ENCODE measurements at places on chromosomes 6 and 20. TPM values are rescaled to one million over a fixed set of nuclear protein-coding genes. Genes with fewer than 3 reads are reported as not detected.

The C6orf15 gene
- 0.51 TPM for total RNA-seq

DNA sequence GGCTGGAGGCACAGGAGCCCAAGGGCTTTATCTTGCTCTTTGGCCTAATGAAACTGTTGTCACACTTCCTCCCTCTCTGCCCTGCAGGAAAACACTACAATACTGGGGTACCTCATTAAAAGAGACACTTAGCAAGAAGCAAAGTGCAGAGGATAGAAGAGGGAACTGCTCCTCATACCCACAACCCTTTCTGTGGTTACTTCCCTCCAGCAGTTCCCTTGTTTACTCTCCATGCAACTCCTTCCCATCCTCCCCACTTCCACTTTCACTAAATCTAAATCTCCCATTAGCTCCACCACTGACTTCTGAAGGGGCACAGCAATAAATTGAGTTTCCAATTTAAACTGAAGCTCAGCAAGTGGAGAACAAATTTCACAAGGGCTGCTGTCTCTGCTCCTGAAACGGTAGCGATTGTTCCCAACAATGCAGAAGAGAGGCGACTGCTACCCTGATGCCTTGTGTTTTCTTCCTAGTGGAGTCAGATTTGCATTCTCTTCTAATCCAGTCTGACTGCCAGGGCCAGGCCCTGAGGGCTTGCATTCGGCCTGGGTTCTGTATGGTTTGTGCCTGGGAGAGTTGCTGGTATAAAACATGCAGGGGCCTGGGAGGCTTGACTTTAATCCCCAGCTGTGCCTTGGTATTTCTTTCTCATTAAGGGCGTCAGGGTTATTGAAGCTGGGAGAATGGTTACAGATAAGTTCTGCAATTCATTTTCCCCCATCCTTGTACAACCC lies 454.7 kb downstream of the TFAP2B start:
- H3K27ac ChIP-seq, result no peak overlapping the region
- DNase-seq, result no peak
- no peaks in the 10 kb centered on the region for H3K36me3 ChIP-seq
- H3K4me3 ChIP-seq, result no peak overlapping the region
- no peaks in the 10 kb centered on the region for H3K4me1 ChIP-seq

GRCh38 chr6:111738156-111738555 lies 132.5 kb upstream of the TRAF3IP2 start:
- no peak overlapping the region for H3K27ac ChIP-seq
- H3K4me3 ChIP-seq, result no peak overlapping the region
- H3K4me1 ChIP-seq, result no peaks in the 10 kb centered on the region
- H3K27me3 ChIP-seq, result no peaks in the 10 kb centered on the region
- no peaks in the 10 kb centered on the region for H3K36me3 ChIP-seq
- no peak for DNase-seq

DNA sequence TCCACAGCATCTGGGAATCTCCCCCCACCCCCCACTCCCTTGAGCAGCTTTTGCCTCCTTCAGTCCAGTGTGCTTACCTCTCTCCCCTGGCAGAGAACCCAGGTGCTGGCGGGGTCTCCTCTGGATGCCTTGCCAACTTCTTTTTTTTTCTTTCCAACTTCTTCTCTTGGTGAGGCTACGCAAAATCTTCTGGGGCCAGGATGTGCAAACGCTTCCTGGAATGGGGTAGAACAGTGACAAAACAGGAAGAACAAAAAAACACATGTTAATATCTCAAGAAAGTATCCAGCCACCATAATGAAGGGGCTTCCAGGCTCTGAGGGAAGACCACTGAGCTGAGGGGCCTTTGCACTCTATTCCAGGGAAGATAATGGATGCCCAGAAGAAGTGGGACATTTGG lies 53.9 kb upstream of the DDR1 start:
- no peaks in the 10 kb centered on the region for H3K4me1 ChIP-seq
- no peaks in the 10 kb centered on the region for H3K36me3 ChIP-seq
- DNase-seq, result no peak
